COR-L47 (cell line): ENCODE measurements at places on chromosomes 7 and 10.

DNA sequence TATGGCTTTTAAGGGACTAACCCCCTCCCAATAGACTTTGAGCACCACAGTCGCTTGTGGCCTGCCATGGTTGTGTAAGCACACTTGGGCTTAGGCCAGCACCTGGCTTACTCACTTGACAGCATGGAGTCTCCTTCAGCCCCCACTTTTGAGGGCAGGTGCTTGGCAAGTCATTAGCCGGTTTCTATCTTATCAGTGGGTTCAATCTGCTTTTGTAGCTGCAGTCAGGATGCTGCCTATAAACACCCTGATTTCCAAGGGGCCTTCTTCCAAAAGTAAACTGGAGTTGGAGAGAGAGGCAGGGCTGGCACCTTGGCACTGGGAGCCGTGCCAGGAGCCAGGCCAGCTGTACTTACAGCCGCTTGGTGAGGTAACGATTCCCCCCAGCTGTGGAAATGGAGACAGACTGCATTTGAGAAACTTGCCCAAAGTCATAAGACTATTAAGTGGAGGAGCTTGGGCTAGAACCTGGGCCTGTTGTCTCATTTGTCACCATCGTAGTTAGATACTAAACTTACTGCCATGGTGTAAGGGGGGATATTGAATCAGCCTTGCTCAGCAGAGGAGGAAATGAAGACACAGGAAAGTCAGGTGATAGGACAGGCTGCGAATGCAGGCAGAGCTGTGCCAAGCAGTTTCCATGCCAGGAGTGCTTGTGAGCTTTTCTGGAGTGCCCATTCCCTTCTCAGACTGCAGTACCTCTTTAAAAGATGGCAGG, 92.2 kb upstream of the EFCAB10 start:
- peak; percentile 96 for DNase-seq

DNA sequence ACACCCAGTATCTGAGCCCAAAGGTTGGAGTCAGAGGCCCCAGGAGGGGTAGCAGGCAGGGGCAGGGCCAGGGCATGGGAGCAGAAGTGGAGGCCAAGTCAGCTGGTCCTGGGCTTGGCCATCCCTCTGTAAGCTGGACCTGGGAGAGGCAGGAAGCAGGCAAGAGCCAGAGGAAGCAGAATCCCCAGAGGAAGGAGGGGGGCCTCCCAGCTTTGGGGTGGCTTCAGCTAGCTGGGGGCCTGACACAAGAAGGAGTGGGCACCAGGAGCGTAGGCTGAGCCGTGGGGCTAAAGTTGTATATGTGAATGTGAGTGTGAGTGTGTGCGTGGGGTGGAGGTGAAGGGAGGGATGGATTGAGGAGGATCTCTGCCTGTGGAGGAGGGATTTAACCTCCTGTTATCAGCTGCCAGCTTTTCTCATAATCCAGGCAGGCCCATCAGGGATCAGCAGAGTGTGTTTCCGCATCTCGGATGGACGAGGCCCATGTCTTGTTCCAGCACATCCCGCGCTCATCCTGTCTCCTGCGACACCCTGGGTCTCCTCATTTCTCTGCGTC, 54.0 kb downstream of the NEURL1 start:
- no peak for DNase-seq

DNA sequence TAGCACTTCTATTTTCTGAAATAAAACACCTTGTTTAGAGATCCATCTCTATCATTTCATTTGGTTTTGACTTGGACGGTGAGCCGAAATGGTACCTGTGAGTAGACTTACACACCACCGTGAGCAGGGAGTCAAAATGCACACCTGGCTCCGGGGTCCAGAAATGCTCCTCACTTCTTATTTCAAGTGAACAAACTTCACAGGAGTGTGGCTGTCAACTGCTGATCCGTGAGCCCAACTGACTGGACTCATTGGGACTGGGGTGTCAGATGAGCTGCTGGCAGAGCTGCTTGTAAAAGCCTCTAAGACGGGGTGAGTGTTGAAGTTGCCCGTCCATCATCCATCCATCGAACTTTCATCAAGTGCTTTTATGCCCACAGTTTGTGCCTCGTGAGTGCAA, 435.5 kb downstream of the GLRX3 start:
- DNase-seq, result no peak

- DNase-seq, result no peak
These were observed 84.7 kb downstream of the PAXIP1 start for GRCh38 chr7:154918266-154918665.

DNA sequence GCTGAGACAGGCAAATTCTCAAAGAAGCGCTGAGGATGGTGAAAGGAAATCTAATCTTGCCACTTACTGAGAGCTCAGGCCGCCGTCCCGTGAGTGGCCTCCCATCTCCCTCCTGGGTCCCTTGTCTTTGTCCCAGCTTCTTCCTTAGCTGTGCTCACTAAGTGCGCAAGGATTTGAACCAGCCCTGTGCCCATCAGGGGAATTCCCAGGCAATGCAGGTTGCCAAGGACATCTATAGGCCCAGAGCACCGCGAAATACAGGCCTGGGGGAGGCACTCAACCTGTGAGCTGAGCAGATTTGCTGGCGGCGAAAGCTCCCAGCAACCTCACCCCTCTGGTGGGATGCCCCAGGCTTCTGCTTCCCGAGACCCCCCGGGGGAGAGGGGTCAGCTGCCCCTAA, 64.8 kb downstream of the OAT start:
- DNase-seq, result no peak

DNA sequence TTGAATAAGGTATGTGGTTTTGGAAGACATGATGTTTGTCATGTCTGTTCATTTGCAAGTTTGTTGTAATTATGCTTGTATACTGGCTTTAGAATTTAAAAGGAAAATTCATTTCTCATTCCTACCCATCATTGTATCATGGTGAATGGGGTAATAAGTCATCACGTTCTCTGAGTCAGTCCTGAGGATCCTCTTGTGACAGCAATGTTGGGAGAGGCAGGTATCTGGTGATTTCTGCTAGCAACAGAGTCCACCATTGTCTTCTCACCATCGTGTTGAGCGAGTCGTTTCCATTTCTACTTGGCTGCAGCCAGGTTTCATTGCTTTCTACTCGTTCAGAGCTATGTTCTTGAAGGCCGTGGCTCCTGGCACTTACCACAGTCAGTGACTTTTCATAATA, 16.3 kb downstream of the CUL1 start:
- DNase-seq, result no peak

GRCh38 chr10:92847202-92847864, 987 bp upstream of the EXOC6 start:
- no peak for DNase-seq

GRCh38 chr7:158395780-158396278, 191.8 kb downstream of the PTPRN2 start:
- no peak for DNase-seq

- DNase-seq, result no peak
These were observed 86.5 kb downstream of the SEC61G start for GRCh38 chr7:54672519-54672918.

DNA sequence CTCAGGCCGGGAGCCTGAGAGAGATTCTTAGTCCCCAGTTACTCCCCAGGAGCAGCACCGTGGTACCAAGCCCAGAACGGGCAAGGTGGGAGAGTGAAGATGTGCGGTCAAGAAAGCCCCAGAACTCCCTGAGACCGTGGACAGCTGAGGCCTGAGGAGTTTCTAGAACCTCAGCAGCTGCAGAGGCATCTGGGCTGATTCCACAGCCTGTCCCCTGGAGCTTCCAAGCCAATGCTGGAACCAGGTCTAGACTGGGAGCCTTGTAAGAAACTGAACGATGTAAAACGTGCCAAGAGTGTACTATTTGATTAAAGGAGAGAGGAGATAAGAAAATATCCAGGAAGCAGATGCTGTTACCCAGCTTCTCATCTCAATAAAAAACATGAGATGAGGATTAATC, 366.3 kb downstream of the TNS3 start:
- DNase-seq, result no peak

DNA sequence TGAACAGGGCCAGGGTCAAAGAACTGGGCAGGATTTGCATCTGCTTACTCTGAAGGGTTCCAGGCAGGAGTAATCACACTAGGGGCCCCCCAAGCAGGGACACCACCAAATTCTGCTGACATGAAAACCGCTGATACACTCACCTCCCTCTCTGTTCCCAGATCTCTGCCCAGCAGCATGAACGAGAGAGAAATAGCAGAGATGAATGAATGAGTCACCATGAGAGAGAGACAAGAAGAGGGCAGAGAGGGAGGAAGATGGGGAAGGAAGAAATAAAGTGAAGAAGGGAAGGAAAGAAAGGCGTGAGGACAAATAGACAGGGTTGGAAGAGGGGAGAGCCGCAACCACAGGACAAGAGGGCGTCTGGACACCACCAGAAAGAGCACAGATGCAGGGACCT, 285.9 kb upstream of the NEBL start:
- DNase-seq, result no peak

- no peak for DNase-seq
These were observed 243.0 kb upstream of the GLI3 start for GRCh38 chr7:42479816-42480633.

DNA sequence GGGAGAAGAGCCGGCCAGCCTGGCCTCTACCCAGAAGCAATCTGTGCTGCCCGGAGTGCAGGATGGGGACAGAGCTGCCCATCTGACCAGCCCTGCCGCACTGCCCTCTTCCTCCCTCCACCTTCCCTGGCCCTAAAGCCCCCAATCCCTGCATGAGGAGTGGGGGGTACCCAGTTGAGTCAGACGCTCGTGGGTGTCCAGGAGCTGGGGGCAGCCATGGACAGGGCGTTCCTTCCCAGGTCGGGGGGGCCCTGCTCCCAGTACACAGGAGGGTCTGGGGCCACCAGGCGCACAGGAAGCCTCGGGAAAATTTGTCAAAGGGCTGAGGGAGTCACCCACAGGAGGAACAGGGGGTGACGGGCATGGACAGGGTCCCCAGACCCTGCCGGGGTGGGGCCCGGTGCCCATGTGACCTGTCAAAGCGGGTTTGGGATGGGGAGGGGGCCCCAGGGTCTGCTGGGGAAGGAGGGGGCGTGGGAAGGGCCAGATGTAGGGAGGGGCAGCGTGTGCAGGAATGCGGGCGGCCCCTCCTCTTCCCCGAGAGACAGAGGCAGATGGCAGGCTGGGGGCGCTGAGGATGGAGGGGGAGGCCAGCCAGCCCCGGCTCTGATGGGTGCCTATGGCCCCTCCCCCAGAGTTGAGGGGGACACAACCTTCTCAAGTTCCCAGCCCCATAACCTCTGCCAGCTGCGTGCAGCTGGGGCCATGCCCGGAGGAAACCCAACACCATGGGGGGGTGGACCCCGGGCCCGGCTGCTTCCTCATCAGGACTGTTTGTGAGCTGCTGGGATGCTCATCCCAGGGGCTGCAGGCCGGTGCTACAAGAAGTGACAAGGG, 21.5 kb upstream of the GRIFIN start:
- DNase-seq, result no peak

GRCh38 chr7:7315851-7316250, 133.5 kb downstream of the C1GALT1 start:
- no peak for DNase-seq

- DNase-seq, result peak; percentile 83
These were observed 143.8 kb downstream of the TEX36 start for GRCh38 chr10:125538947-125539731.

GRCh38 chr7:80134536-80135308, at the start of gene GNAI1:
Gene GNAI1 (plus strand): TSS chr7:80134831. CDS start chr7:80135161, 330 bp downstream.
- peak; percentile 74 for DNase-seq

GRCh38 chr7:139065323-139065722, 29.5 kb upstream of the ZC3HAV1L start:
- no peak for DNase-seq

- no peak for DNase-seq
These were observed 123.5 kb downstream of the ITGB8 start for GRCh38 chr7:20454202-20454601.
